ENCODE measurements at places on chromosomes 6 and 20.

DNA sequence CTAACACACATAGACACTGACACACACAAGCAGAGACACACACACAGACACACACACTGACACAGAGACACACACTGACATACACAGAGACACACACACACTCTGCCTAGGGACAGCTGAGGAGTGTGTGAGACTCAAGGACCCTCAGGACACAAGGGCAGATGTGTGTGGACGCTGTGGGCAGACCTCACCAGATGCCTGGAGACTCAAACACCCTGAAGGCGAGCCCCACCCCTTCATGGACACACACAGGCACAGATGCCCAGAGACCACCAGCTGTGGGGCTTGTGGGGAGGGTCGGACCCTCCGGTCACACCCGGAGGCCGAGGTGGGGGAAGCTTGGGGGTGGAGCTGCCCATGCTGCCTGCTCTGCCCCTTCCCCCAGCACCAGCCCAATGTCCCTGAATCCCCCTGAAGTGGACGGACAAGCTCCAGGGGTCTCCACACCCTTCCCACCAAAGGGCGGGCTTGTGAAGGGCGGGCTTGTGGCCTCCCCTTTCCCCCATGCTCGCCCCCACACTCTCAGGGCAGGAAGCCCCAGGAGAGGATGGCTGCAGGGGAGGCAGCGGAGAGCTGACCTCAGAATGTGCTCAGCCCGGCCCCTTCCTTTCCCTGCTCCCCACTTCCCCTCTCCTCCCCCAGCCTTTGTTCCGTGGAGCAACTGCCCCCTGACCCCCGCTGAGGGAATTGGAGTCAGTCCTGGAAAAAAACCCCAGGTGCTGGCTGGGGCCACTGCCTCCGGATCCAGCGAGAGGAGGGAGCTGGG, 13.9 kb upstream of the ABHD16B start:
- no peak for DNase-seq

- peak; percentile 62 for DNase-seq
Observed at GRCh38 chr20:4227085-4227821, 211.9 kb upstream of the RNF24 start.

- DNase-seq: no peak
Observed at GRCh38 chr6:41345901-41346300, 10.5 kb downstream of the NCR2 start.

DNA sequence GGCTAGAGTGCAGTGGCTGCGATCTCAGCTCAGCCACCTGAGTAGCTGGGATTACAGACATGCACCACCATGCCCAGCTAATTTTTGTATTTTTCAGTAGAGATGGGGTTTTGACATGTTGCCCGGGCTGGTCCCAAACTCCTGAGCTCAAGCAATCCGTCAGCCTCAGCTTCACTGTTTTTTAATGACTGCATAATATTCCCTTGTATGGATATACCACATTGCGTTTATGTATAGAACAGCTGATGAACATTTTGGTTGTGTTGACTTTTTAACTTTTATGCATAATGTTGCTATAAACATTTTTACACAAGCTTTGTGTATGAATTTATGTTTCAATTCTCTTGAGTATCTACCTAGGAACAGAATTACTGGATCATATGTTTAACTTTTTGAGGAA, 4.3 kb upstream of the RFX6 start:
- DNase-seq: no peak

DNA sequence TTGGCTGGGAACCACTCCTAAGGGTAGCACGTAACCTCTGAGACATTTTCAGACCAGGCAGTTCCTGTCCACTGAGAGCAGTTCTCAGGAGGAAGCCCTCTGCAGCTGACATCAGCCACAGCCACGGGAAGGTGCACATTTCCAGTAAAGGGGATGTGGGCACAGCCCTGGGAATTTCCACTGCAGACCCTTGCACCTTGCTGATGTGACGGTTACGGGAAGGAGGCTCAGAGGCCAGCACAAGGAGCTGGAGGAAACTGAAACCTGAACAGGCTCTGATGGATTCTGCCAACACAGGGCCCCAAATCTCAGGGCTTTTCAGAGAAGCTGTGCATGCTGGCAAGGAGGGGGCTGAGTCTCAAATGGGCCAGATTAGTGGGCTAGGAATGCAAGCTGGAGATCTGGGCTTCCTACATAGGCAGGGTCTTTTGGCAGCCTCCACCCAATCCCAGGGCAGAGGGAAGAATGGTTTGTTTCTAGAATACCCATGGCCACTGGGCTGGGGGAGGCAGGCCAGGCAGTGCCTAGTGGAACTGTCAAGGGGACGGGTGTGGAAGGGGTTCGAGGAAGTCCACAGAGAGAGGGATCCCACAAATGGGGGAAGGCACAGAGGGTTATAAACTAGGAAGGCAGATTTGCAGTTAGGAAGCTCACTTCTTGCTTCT, 14.2 kb downstream of the EBF4 start:
- DNase-seq: no peak

GRCh38 chr6:106916891-106917290, 57.6 kb downstream of the CD24 start:
- no peak for DNase-seq

- DNase-seq: no peak
Observed at GRCh38 chr20:44835116-44835515, 24.8 kb upstream of the RIMS4 start.

DNA sequence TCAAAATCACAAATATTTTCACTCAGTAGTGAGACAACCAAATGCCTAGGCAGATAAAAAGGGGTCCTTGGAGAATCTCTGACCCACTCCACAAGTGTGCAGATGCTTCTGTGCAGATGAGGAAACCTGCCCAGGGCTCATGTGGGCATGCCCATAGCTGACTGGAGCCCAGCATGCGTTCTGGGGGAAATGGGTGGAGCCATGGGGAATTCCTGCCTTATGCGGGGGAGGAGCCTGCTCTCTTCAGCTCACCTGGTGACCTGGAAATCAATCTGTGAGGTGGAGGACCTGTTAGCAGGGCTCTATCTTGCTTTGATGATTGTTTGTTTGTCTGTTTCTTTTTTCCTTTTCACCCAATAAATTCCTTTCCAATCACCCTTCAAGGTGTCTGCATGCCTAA, 23.4 kb upstream of the PLN start:
- no peak for DNase-seq

GRCh38 chr6:34338811-34339210, 53.7 kb downstream of the NUDT3 start:
- no peak for DNase-seq

GRCh38 chr20:57517904-57518303, 7.0 kb downstream of the CTCFL start:
- DNase-seq: no peak

GRCh38 chr6:82179415-82179814, 68.1 kb downstream of the IBTK start:
- DNase-seq: no peak

DNA sequence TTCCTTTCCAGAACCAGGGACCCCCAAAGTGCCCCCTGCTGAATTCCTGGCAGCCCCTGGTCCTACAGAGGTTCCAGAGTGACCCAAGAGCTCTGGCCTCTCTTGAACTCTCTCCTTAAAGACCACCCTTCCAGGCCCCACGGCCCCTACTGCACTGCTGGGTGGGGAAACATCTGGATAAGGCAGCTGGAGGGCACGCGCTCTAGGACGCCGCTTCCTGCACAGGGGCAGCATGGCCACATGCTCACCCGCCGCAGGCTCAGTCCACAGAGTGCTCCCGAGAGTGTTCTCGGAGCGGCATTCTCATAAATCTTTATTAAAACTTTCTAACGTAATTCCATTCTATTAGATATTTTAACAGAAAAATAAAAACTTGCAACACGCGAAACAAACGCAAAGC, 37.0 kb downstream of the RRBP1 start:
- DNase-seq: no peak

- peak; percentile 28 for DNase-seq
Observed at GRCh38 chr6:100664274-100665040, 199.7 kb upstream of the SIM1 start.

DNA sequence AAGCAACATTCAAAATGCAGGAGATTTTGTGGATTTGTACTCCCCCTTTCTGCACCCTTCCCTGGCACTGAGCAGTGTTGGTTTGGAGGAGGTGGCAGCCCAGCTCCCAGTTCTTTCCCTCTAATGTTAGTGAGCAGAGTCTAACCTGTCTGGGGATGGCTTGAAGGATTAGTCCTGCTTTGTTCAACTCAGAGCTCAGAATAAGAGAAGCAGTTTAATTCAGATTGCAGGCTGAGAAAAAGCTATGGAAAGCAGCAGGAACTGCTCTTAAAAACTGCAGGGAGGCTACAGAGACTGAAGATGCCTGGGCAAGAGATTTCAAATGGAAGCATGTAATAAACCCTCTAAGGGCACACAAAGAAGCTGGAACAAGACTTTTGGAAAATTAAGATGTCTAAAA, 223.4 kb upstream of the GGTLC1 start:
- no peak for DNase-seq

DNA sequence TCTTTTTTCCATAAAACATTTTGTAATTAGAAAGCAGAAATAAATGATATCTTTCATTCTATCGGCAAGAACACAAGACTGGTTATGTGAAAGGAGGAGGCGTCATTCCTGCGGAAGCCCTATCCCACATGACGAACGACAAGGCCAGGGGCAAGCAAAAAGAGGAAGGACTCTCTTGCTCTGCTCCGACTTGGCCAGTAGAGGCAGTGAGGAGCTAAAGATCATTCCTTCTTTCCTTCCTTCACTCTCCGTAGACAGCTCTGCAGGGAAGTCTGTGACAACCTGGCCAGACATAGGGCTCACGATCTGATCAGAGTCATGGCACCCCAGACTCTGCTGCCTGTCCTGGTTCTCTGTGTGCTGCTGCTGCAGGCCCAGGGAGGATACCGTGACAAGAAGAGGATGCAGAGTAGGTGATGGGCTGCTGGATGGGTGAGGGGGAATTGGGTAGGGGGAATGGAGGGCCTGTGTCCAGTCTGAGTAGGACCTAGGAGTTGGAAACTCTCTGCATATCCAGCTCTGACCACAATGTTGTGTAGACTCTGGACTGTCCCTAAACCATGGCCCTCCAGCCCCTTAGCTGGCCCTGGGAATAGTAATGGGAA, at the start of gene WFDC10A:
Gene WFDC10A (plus strand): TSS at position 244 of the 605 bp plus-strand sequence. CDS start 75 bp downstream, at position 319.
- DNase-seq: peak; percentile 94

GRCh38 chr20:41408986-41409385, 42.4 kb upstream of the EMILIN3 start:
- no peak for DNase-seq

- no peak for DNase-seq
Observed at GRCh38 chr6:157650801-157651200, 172.2 kb upstream of the SNX9 start.

DNA sequence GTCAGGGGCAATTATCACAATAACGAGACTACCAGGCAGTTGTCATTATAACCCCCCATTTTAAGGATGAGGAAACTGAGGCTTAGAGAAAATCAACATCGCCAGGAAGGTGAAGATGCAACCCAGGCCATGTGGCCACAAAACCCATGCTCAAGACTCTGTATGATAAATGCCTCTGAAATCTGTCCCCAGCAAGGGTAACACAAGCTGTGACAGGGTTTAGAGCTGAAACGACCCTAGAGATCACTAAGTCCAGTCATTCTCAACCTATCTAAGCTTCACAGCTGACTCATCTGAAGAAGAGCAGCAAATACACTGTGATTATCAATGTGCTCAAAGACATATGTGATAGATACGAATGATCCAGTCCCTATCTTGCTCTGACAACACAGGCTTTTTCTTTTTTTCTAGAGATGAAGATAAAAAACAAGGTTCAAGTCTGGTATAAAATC, 47.0 kb downstream of the ARHGAP18 start:
- DNase-seq: no peak

GRCh38 chr20:47544852-47545251, 43.2 kb downstream of the NCOA3 start:
- DNase-seq: no peak

DNA sequence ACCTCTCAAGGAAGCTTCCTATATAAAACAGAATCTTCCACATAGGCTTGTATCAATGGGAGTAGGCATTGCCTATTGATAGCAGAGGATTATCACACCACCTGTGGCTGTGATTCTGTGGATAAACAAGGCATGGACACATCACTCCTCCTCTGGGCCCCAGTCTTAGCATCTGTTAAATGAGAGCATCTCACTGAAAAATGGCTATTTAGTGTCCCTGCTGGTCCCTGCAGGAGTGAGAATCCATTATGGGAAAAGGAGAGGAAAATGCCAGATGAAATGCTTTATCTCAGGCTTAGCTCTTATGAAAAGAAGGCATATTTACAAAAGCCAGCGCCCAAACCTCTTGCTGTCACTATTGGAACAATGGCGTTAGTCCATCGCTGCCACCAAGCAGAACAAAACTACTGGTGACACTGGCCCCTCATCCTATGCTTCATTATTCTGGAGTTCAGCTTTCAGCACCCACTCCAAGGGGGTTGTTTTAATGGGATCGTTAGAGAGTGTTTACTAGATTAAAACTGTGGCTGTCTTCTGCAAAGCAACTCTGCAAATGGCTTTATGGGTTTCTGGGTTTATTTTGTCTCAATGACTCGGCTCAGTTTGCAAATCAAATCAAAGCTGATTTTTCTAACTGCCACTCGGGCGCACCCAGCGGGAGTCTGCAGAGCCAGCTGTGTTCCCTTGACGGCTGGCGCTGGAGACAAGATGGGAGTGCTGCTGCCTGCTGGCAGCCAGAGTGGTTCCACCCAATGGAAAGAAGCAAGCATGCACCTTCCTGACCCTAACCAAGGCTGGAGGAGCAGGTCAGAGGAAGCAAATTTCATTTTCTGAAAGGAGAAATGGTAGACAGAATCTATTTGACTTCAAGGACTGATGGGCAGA, 658.8 kb upstream of the CHD6 start:
- DNase-seq: no peak

GRCh38 chr6:4134841-4135664, at the start of gene ECI2:
Gene ECI2 (minus strand): TSS chr6:4135575. CDS start chr6:4135560, 15 bp downstream.
- peak; percentile 25 for DNase-seq

DNA sequence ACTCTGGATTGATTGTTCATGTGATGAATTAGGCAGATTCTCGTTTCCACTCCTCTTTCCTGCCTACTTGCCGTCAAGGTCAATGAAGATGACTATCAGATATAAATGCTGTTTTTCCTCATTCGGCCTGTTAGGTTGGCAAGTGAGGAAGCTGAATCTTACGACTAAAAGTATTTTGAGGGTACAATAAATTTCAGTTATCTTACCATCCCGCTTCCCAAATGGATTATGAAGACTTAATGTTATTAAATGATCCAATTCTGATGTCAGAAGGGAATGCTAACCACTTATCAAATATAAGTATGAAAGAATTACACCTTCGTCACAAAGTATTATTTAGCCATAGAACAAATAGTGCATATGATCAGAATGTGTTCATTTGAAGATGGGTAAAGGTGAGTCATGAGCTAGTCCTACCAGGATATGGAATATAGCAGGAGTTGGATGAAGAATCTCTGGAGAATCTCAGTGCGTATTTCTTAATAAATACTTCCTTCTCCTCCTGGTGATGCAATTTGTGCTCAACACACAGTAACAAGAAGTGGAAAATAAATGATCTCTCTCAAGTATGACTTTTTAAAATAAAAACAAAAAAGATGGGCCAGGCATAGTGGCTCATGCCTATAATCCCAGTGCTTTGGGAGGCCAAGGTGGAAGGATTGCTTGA, 4.6 kb downstream of the GPLD1 start:
- DNase-seq: no peak

GRCh38 chr6:25085756-25086155, 150.0 kb upstream of the RIPOR2 start:
- DNase-seq: no peak

GRCh38 chr20:41395667-41396664, 29.3 kb upstream of the EMILIN3 start:
- DNase-seq: no peak

- peak; percentile 59 for DNase-seq
Observed at GRCh38 chr6:74137911-74138310, 441.9 kb downstream of the CD109 start.
